Stimulated activated CD4-positive, alpha-beta T cell treated with anti-CD3 and anti-CD28 coated beads, Interleukin-1b, Interleukin-23, amount 100 ng/mL, for 4 hours (primary cell): ENCODE measurements at places on chromosomes 5 and 9.

DNA sequence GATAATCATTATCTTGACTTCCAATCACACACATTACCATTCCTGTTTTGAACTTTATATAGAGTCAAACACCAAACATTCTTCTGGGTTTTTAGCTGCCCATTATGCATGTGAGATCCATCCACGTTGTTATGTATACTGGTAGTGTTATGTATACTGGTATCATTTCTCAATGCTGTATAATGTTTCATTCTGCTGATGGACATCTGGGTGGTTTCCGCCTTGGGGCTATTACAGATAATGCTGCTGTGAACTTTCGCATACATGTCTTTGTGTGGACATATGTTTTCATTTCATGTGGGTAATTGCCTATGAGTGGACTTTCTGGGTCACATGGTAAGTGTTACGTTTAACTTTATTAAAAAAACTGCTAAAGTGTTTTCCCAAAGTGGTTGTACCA is 217.8 kb upstream of the EFNA5 start:
- no peak for DNase-seq

DNA sequence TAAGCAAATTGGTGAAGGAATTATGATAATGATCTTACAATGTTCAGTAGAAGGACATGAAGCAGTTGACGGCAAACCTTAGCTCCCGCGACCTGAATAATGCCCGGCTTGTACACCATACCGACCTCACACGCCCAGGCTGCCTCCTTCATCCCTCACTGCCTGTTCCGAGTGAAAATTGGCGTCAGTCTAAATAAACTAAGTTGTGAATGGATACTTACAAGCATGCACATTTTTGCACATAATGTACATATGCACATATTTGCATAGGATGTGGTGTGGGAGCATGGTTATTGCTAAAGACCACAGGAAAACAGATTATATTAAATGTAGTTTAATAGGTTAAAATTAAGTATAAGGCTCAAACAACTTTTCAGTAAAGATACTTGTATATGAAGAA is 14.9 kb downstream of the OR2Y1 start:
- DNase-seq = no peak

GRCh38 chr9:104082168-104082567 is 11.9 kb upstream of the SMC2 start:
- DNase-seq = no peak

DNA sequence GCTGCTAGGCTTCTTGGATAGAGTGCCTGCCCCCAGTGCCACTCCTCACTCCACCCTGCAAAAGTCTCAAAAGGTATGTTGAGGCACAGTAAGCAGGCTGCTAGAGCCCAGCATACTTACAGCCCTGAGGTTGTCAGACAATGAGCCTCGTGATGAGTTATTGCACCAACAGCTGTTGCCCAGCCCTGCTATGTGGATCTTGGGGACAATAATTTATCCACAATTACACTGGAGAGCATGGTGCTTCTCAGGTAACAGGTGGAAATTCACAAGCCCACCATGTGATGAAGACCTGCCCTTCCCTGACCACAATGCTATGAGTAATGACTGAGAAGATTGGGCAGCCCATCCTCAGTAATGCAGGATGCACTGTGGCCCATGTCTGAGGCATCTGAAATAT is 36.5 kb downstream of the KCNIP1 start:
- no peak for DNase-seq

DNA sequence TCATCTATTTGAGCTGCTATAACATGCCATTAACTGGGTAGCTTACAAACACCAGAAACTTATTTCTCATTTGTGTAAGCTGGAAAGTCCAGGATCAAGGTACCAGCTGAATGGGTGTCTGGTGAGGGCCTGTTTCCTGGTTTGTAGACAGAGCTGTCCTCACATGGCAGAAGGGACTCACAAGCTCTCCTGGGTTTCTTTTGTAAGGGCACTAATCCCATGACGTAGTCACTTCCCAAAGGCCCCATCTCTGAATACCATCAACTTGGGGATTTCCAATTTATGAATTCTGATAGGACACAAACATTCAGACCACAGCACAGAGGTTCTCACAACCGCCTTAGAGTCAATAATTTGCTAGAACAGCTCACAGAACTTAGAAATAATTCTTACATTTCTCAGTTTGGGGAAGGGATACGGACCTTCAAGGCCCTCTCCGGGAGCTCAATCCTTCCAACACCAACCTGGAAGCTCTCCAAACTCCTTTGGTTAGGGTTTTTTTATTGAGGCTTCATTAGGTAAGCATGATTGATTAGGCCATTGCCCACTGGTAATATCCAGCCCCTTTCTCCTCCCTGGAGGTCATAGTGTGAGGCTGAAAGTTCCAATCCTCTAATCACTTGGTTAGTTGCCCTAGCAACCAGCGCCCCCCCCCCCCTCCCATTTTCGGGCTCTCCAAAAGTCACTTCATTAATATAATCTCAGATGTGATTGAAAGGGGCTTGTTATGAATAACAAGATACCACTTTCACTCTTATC is 7.6 kb upstream of the DNAJA1 start:
- no peak for DNase-seq

- DNase-seq = no peak
Observed at GRCh38 chr5:124645396-124645795, 101.0 kb downstream of the ZNF608 start.

DNA sequence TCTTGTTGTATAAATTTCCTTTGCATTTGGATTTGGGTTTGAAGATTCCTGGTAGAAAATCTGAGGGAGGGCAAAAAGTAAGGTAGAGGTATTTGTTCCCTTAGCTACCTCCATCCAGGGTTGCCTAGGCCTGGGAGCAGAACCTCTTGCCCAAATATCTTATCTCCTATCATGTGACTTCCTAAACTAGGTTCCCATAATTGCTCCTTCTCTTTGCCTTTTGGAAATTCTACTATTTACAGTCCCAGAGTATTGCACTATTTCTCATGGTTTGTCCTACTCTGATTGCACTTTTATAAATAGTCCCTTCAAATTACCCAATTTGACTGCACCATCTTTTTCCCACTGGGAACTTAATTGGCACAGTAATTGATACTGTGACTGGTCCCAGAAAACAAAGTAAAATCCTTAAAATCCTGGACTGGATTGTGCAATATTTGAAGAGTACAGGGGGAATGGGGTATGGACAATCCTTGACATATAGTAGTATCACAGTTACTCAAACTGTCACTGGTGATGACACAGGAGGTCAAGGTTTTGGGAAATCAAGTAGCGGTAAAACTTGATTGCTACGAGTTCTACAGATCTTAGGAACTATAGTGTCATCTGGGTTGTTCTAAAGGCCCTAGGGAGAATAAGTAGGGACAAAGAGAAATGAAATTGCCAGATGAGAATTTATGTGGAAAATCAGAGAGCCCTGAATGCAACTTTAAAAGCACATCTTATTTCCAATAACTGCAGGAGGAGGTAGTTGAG is 31.5 kb upstream of the TMED7 start:
- no peak for DNase-seq

GRCh38 chr5:118722122-118723020 is 266.0 kb downstream of the DTWD2 start:
- DNase-seq = no peak

DNA sequence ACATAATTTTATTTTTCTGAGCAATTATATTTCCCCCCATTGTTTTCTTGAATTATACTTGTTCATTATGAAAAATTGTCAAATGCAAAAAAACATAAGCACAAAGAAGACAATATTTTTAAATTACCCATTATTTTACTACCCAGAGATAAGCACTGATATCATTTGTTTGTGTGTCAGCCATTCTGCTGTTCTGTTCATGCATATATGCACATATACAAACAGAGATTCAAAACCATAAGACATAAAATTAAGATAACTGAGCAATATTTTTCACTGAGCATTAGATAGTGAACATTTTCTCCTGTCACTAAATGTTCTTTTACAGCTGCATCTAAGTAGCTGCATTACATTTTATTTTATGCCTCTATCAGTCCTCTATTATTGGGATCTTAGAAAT is 35.6 kb downstream of the PAM start:
- no peak for DNase-seq

GRCh38 chr5:14039063-14039462 is 94.6 kb upstream of the DNAH5 start:
- DNase-seq = no peak

DNA sequence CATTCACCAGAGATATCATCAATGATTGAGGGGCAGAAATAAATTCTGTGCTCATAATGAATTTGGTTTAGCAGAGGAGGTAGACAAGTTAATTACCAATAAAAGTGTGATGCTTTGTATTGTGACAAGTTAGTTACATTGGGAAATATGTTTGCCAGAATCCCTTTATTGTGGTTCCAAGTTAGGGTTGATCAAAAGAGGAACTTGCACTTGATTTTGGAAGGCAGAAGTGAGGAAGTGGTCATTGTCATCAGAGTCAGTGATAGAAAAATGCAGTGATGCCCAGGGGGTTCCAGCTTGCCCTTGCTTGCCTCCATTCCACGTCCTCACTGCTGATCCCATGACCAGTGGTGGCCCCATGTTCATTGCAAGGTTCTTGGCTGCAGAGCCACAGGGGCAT is 69.7 kb downstream of the SVEP1 start:
- no peak for DNase-seq

DNA sequence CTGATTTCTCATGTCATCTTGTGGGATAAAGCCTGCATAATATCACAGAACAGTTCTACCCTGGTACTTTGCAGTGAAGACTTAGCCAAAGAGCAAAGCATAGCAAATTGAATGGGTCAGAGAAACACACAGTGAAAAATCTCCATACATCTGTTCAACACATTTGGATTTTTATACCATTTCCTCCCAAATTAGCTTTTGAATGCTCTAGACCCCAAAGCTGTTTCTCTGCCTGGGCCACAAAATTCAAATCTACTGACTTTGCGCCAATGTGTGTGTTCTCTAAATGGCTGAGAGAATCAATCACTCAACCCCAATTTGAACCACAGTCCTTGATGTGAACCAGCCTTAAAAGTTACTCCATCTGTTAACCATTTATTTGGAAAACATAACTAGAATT is 236.9 kb upstream of the NFIL3 start:
- DNase-seq = no peak

DNA sequence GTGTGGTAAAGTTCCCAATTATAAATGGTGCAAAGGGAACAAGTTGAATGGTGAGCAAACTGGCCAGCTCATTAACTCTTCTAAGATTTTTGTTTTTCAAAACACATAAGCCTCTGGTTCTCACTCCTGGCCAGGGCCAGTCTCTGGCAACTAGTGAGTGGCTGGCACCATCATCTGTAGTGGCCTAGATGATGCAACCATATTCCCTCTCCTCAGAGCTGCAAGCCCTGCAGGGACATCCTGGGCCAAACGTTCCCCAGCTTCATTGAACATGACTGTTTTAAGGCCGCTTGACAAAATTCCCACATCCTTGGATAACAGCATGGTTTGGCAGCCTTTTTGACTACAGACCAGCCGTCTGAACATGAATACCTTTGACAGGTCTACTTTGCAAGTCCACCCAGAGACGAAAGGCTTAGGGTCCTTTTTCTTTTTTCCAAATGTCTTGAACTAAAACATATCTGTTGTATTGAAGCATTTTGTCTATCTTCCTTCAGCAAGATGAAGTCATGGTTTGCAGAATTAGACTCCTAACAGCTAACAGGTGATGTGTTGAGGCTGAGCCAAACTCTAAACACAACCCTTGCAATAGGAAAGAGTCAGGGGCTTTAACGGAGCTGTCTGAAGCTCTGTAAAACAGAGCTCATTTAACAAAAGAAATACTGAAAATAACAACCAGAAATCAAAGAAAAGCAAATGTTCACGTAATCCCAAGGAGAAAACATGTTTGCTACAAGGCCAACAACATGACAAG is 23.8 kb downstream of the MACROH2A1 start:
- DNase-seq = no peak

- no peak for DNase-seq
Observed at GRCh38 chr9:18821788-18822187, 211.2 kb downstream of the SAXO1 start.

DNA sequence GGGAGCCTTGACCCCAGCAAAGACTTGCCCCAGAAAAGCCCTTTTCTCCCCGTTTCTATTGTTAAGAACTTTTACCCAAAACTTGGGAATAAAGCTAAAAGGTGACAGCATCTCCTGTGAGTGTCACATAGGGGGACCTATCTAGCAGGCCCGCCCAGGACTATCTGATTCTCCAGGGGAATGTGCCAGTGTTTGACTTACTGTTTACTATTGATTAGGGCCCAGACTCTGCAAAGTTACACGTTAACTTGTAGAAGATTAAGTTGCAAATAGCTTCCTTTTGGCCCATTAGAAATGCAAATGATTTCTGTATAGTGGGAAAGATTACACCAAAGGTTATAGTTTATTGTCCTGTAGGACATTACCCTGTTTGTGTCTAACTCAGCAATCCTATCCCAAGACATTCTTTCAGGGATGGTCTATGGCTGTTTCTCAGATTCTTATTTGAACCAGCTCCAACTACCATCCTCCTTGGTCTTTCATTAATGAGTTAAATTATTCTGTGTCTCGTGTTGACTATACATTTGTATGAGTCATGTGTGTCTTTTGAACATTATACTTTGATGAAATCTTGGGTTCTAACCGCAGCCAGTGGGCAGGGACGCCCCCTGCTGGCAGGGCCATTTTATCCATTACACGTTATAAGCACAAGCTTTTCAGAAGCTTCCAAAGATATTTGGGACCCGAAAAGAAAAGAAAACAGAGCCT is 60.7 kb downstream of the HRH2 start:
- peak; percentile 73 for DNase-seq

DNA sequence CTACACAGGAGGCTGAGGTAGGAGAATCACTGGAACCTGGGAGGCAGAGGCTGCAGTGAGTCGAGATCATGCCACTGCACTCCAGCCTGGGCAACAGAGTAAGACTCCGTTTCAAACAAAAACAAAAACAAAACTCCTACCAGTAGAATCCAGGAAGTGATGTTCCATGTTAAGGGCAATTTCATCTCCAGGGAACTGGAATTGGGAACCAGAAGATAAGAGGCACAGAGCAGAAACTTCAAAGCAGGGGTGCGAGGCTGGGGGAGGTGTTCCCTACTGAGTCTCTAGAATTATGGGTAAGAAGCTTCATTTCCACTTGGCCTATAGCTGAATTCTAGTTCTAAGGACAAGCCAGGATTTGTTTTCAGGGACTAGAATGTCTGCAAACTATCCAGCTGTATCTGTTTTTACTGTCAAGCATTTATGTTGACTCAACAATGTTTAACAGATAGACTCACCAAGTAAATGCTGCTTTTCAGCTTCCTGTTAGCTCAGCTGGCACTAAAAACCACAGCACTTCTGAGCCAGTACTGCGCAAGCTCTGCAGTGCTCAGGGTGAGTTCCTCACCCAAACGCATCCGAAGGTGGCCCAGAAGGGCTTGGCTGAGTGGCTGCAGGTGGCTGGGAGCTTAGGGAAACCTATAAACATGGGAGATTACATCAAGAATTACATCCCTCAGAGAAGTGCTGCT is 320.1 kb downstream of the MTRR start:
- no peak for DNase-seq

GRCh38 chr5:159403906-159404681 is 73.8 kb upstream of the IL12B start:
- DNase-seq = no peak
